ENCODE measurements at places on chromosomes 6 and 20.
A peak's percentile ranks its signal among the peaks of the same experiment; 100 is the strongest.

- no peak for DNase-seq
Measured at GRCh38 chr20:17992847-17993513, 24.2 kb downstream of the MGME1 start.

GRCh38 chr6:35706468-35706867 is 17.8 kb upstream of the FKBP5 start:
- no peak for DNase-seq

GRCh38 chr20:43167615-43168014 is 22.1 kb downstream of the PTPRT start:
- DNase-seq: no peak

DNA sequence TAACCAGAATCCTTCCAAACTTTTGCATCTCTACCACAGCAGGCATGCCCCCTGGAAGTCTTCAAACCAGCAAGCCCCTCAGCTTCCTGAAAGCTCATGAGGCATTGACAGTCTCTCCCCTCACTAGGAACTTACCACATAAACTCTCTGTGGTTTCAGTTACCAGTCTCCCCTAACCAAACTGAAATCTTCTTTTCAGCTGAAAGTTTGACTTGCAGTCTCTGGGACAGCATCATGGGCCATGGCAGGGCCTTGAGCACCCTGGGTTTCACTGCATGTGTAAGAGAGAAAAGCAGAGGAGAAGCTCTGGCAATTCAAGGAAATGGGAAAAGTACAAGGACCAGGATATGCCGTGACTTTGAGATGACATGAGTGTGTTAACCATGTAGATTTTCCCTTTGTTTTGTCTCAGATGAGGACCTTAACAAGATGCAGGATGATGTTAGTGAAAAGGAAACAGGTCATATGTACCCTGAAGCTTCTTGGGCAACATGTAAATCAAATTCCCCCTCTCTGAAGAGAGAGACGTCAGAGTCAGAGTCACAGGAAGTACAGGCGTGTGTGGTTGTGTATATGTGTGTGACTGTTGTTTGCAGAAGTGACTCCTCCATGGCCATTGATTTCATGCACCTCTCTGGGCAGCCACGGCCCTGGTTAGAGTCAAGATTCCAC is 106.3 kb downstream of the TNFRSF21 start:
- DNase-seq: no peak

GRCh38 chr6:67345946-67346345 is 1289.1 kb upstream of the ADGRB3 start:
- DNase-seq: no peak

GRCh38 chr6:95578106-95578410 is 723 bp downstream of the MANEA start:
- DNase-seq: no peak

DNA sequence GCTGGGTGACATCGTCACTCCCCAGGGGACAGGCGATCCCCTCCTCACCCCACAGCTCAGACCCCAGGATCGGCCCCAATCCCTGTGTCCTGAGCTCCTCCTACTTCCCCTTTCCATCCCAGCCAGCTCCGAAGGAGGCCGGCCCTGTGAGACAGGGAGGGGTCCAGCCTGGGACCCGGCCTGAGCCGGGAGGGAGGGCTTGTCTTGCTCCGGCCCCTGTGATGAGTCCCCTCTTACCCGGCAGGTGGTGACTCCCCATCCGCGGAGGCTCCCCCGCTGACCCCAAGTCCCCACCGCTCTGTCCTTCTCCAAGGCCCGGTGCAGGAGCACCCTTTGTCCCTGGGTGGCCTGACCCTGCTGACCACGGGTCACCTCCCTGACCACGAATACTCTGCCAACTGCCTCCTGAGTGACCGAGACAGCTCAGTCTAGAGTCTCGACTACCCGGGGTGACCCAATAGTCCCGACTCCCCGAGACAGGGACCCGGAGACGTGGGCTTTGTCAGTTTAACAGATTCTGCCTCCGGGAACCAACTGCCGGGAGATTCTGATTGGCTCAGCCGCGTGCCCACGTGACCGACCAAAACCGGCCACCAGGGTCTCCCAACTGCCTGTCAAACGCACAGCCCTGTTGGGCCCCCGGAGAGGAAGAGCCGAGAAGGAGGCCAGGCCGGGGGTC is 187.4 kb upstream of the PROKR2 start:
- peak; percentile 43 for DNase-seq

GRCh38 chr6:132007474-132008190 is 56.5 kb upstream of the CCN2 start:
- no peak for DNase-seq

GRCh38 chr6:152277826-152278329 is 359.3 kb downstream of the SYNE1 start:
- DNase-seq: peak; percentile 4

GRCh38 chr6:69370763-69371162 is 426.0 kb downstream of the LMBRD1 start:
- DNase-seq: no peak

DNA sequence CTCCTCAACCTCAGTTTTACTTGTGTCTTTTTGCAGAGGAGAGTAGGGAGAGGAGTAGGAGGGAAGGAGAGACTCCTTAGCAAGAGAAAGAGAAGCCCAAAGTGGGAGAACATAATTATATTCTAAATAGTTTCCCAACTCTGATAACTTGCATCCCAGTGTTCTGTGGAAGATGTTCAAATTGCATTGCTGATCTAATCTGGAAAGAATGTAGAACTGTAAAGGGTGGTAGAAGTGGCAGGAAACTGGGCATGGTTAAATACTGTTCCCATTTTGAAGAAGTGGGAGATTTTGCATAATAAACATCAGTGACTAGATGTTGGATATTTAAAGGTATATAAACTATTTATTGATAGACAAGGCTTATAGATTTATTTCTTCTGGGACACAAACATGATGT is 42.6 kb upstream of the HMGN3 start:
- DNase-seq: no peak

DNA sequence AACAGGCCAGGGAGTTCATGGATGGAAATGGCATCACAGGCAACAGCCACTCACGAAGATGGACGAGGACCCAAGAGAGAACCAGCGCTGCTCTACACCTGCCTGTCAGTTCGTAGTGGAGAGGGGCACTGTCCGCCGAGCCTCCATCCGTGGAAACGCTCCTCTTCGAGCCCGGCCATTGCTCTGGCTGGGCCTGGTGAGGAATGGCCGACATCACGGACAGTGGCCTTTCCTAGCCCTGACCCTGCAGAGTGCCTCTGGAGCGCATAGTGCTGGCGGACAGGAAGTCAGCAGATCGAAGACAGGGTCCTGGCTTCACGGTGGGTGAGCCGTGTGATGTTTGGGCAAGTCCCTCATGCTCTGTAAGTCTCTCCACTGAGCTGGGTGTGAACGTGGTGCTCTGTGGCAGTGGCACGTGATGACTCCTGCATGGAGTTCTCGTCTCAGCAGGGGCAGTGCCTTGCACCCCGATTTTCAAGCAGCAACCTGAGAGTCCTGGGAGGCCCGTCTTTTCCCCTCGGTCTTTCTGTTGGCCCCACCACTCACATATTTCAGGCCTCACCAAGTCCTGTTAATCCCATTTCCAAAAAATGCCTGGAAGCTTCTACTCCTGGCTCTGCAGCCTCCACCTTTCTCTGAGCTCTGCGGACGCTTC is 214.4 kb downstream of the ERMARD start:
- DNase-seq: no peak

GRCh38 chr6:79334674-79335073 is 100.2 kb upstream of the HMGN3 start:
- no peak for DNase-seq

All from GM23338 (cell line).